Left renal cortex interstitium (tissue), 4 donors: ENCODE measurements at places on chromosomes 7 and 10.

DNA sequence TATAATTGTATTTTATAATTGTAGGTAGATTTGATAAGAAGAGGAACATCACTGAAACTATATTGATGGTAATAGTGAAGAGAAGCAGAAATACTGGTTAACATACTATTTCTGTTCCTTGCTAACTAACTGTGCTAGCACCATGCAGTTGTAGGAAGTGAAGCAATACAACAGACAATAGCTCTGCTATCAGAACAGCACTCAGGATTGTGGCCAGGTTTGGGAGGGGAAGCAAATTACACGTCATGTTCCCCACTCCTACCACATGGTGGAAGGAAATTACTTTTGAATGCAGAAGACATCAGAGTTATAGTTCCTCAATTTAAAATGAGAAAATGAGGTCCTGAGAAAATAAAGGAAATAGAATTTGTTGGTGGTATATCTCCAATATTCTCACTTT, 151.1 kb downstream of the DGKB start:
- no peak for DNase-seq

- DNase-seq, result no peak
These were observed 25.8 kb upstream of the PDGFA start for GRCh38 chr7:545470-545869.

DNA sequence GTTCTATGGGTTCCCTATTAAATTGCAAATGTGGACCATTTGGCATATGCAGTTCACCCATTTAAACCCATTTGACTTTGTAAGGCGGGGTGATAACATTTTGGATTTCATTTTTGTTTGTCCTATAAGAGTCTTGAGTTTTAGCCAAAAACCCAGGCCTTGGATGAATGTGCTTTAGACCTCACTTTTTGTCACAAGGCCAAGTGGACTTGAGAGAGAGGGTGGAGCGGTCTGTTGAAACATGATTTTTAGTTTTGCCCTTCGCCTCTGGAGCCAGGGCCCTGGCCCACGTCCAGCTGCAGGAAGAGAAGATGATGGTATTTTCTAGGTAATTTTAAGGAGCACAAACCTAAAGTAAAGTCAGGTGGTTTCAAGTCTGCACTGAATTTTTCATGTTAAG, 260.1 kb downstream of the SLC25A13 start:
- DNase-seq, result no peak

GRCh38 chr7:48244864-48245271, 73.6 kb downstream of the ABCA13 start:
- DNase-seq, result no peak

GRCh38 chr7:33061282-33061937, 1.2 kb downstream of the NT5C3A start:
- DNase-seq, result no peak

DNA sequence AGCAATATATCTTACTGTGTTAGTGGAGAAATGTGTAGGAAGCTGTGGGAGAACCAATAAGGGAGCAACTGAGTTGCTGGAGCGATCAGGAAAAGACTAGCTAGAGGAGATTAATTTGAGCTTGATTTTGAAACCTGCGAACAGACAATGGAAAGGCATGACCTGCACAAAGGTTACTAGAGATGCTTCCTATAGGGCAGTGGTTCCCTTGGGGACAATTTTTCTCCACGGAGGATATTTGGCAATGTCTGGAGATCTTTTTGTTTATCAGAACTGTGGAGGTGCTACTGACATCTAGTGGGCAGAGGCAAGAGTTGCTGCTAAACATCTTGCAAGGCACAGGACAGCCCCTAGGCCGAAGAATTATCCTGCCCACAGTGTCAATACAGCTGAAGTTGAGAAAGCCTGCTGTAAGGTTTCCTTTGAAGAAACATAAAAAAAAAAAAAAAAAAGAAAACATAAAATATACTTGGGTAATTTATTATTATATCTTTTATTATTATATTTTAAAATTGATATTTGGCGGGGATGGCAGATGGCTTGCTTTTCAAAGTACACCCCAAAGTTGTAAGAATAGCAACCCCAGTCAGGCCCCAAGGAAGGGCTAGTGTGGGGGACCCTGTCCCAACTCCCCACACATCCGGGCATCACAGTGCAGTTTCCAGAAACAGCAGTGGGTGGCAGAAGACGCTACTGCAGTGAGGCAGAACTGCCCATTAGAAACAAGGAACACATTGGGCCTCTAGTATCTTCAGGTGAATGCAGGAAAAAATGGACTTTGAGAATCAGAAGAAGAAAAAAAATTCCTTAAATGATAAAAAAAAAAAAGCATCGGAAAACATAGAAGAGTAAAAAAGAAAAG, 481.6 kb downstream of the SH2D4B start:
- no peak for DNase-seq

DNA sequence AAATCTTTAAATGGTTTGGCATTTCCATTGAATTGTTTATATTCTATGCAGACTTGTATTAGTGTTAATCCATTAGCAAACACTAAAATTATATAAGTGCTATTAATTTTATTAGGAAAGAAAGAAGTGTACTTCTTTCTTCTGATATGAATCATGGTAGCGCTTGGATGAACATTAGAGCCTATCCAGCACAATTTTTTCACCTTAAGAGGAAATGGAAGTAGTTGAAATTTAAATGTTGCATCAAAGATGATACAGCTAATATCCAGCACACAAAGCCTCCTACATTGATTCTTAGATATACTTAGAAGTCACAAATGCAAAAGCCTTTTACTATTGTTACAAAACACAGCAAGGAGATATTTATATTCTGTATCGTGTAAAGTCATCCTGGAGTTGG, 174.5 kb downstream of the AHR start:
- no peak for DNase-seq

GRCh38 chr7:28572321-28573058, 160.2 kb downstream of the CREB5 start:
- no peak for DNase-seq

- no peak for DNase-seq
These were observed 123.6 kb downstream of the CXCL12 start for GRCh38 chr10:44261296-44261695.

DNA sequence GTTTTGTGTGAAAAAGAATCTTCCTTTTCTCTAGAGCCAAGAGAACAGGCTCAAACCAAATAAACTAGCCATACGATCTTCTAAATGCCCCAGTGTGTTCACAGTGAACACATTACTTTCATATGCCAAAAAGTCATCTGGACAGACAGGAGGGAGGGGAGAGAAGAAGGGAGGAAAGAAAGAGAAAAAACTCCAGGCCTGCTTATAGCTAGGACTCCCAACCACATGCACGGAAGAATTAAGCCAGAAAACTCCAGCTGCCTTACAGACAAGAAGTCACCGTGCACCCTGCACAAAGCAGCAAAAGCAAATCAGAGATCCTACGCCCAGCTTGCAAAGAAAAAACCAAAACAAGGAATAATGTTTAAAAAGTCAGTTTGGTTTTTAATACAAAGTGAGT, 34.3 kb downstream of the SNX8 start:
- no peak for DNase-seq

- DNase-seq, result no peak
These were observed 116.2 kb downstream of the FAM107B start for GRCh38 chr10:14658331-14659127.

DNA sequence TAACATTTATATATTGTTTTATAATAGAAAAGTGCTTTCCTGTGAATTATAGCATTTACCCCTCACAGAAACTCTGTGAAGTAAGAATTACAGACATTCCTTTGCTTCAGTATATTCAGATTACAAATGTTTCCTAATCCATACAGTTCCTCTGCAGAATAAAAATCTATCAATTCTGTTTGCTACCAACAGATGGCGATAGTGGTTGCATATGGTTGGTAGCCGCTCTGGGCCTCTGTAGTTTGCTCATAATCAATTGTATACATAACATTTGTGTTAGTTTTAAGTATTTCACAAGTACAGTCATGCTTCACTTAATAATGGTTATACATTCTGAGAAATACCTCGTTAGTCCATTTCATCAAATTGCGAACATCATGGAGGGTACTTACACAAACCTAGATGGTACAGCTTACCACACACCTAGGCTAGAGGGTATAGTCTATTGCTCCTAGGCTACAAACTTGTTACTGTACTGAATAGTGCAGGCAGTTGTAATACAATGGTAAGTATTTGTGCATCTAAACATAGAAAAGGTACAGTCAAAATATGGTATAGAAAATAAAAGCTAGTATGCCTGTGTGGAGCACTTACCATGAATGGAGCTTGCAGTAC, 94.4 kb upstream of the STEAP4 start:
- no peak for DNase-seq

DNA sequence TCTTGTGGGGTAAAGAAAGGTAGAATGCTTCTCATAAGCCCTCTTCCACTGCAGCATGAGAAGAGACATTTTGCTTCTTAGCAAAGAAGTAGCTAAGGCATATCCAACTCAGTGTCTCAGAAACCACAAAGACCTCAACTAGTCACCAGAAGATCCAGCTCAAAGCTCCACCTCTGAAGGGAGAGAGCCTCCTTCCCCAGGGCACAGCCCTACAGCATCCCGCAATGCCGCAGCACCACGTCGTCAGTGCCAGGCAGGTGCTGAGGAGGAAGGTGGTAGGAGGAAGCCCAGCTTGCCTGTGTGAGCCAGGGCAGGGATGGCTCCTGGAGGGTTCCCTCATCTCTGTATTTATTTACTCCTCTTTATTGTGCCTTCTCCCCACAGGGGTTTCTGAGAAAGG, 385.6 kb upstream of the NPVF start:
- no peak for DNase-seq

GRCh38 chr10:67609996-67610793, 85.8 kb downstream of the CTNNA3 start:
- no peak for DNase-seq

DNA sequence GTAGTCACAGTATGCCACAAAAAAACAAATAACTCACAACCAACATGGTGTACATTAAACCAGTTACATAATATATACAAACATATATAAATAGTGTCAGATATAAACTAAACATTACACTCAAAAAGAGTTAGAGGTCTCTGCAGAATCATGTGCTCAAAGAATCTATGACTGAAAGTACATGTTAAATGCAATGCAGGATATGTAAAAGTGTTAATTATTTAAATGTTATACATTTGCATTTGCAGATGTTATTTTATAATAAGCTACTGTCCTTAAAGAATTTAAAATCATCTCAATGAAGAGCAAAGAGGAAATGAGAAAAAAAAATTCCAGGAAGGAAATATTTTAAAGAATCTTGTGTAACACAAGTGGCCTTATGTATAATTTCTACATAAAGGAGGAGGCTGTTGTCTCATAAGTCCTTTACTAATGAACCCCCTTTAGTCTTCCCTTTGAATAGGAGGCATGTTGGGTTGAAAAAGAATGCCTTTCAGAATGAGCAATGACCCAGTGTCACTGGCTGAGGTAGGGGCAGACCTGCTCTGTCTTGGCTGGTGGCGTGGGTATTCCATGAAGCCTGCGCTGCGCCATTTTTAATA, 148.9 kb downstream of the ITGA8 start:
- no peak for DNase-seq

- no peak for DNase-seq
These were observed 1.7 kb upstream of the NCAPG2 start for GRCh38 chr7:158706273-158706704.

GRCh38 chr7:99562832-99563231, 4.4 kb downstream of the ZNF655 start:
- DNase-seq, result no peak

- no peak for DNase-seq
These were observed 79.9 kb downstream of the ARHGAP21 start for GRCh38 chr10:24643679-24644209.

DNA sequence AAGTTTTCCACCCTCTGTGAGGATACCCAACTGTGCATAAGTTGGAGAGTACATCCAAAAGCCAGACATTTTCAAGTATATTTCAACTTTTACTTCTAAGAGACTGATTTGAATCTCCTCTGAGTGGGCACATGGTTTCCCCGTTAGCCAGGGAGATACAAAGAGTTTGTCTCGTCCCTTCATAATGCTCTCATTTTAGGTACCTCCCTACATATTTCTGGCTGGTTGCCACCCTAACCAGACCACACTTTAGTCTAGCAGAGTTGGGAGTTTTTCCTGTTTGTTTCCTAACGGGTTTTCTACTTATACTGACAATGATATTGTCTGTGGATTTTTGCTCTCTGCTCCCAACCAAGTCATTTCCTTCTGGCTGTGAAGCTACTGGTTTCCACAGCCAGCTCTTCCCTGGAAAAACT, 180.3 kb downstream of the CCDC71L start:
- no peak for DNase-seq

- DNase-seq, result no peak
These were observed 714.0 kb upstream of the GHITM start for GRCh38 chr10:83425306-83425705.

- no peak for DNase-seq
These were observed 53.0 kb downstream of the STEAP1B start for GRCh38 chr7:22447008-22447407.

DNA sequence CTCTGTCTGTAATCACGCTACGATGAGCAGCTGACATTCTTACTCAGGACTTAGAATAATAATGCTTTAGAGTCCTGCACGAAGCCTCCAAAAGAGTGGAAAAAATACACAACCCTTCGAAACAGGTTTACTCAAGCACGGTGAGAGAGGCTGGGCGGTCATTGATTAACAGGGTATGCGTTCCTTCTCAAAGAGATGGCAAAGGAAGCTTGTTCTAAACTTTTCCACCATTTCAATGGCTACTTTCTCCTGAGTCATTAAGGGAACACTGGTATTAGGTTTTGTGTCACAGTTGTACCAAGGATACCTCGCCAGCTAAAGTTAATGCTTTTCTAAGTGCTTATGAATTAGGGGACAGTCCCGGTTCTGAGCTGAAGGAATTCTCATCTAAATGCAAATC, 141.9 kb upstream of the RHEB start:
- DNase-seq, result no peak

DNA sequence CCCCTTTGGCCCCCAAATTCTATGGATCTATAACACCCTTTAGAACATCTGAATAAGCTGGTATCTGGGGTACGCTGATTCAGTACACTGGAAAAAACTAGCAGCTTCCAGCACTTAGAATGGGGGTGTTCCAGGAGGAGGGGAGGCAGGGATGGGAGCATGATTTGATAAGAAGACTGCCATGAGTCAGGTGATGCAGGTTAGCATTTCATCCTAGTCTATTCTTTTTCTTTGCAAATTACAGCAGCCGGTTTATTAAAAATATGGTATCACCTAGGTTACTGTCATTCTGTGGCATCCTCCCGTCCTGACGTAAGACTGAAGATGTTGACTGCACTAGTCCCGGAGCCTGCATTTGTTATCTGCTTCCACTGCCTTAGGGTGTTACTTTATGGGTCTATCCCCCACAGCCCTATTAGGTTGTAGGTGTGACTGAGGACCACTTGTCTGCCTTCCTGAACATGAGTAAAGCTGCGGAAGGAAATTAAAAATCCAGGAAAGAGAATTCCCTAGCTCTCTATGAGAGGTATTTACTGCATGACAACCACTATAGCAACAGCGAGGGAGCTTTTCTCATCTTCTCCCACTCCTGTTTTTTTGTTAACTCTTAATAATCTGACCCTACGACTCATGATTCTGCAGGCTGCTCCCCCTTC, 1.9 kb downstream of the HTR5A start:
- DNase-seq, result no peak
